ENCODE measurements at places on chromosomes 5 and 9. TPM values are rescaled to one million over a fixed set of nuclear protein-coding genes. Genes with fewer than 3 reads are reported as not detected.
A peak's percentile ranks its signal among the peaks of the same experiment; 100 is the strongest.

HCN1 gene
- total RNA-seq = not detected

PCDHA8 gene
- total RNA-seq = under 0.01 TPM

GRM6 gene
- not detected for total RNA-seq

MLANA gene
- total RNA-seq = not detected

ANKRD18B gene
- total RNA-seq = 13.4 TPM

LCN9 gene
- total RNA-seq = not detected

AQP7 gene
- total RNA-seq = 0.28 TPM

GDF9 gene
- total RNA-seq = 0.18 TPM

IL33 gene
- total RNA-seq = not detected

NIPAL4 gene
- 0.18 TPM for total RNA-seq

TMC1 gene
- not detected for total RNA-seq

HSPA4 gene
- total RNA-seq = 192 TPM

DMRTA1 gene
- total RNA-seq = under 0.01 TPM

FAT2 gene
- under 0.01 TPM for total RNA-seq

SNX18 gene
- total RNA-seq = 67.8 TPM

SLC6A19 gene
- not detected for total RNA-seq

GRCh38 chr9:85727500-85727899 lies 14.3 kb downstream of the AGTPBP1 start:
- no peak for DNase-seq

GRCh38 chr5:74042959-74043358 lies 417.0 kb downstream of the ARHGEF28 start:
- DNase-seq = peak; percentile 81

DNA sequence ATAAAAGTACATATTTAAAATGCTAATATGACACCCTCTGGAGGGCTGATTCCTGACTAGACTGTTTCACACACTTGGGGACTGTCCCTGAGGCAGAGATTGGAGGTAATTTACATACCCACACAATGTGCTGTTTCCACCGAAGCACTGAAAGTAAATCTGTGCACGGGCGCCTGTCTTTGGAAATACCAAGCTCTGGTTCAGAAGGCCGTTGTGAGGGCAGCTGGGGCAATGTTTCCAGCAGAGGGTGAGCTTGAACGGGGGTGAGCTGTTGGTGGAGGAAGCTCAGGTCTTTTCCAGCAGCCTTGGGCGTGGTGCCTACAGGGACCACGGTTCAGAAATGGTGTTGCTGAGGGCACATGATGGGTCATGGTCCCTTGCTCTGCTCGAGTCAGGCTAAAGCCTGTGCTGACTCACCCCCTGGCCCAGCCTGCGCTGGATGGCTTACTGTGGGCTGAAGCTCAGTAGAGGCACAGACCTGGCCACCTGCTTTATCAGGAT lies 25.8 kb upstream of the HMCN2 start:
- peak; percentile 19 for DNase-seq

DNA sequence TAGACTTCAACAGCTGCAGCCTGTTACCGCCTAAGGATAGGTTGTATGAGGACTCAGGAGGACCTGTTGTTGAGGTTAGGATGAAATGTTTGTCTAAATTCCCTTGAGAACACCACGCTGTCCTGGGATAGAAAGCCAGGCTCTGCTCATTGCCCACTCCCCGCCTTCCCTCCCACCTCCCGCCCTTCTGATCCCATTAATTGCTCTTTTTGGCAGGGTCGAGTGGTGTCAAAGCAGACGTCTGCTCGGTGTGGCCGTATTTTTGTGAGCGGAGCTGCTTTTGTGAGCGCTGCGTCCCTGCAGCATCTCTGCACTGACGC lies 62.3 kb downstream of the SPATA31C2 start:
- no peak for DNase-seq

- DNase-seq = no peak
These were observed 29.0 kb downstream of the ADRB2 start for GRCh38 chr5:148855249-148856008.

DNA sequence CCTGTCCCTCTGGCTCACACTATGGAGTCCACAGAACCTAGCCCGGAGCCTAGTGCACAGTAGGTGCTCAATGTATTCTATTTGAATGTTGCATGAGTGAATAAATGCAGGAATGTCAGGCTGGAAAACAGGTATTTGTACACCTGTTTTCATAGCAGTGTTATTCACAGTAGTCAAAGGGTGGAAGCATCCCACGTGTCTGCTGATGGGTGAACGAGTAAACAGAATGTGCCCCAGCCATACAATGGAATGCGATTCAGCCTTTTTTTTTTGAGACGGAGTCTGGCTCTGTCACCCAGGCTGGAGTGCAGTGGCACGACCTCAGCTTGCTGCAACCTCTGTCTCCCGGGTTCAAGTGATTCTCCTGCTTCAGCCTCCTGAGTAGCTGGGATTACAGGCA lies 31.5 kb upstream of the IER5L start:
- no peak for DNase-seq

DNA sequence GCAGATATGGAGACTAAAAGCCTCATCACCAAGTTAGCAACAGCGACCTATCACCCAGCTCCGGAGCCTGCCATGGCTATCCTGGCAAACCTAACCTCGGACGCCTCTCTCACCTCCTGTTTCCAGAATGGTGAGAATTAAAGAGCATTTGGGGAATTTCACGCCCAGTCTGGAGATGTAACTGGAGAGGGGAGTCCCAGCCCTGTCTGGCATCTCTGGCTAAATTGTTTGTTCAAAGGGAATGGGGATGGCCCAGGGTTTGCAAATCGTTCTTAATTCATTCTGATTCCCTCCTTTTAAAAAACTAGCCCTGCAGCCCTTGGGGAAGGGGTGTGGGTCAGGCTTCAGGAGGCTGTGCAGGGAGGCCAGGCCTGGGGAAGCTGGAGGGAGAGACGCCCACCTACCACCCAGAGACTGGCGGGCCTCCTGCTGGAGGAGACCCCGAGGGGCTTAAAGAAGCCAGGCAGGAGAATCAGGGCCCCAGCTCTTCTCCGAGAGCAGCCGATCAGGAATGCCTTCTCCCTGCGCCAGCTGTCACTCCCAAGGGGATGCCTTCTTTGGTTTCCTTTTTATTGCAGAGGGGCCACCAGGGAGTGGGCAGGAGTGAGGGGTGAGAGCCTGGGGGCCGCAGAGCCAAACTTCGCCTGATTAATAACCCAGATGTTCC lies 964 bp upstream of the COL5A1 start:
- no peak for DNase-seq

GRCh38 chr5:139664727-139665351 lies 16.7 kb downstream of the CXXC5 start:
- DNase-seq = no peak

GRCh38 chr5:129448654-129449053 lies 11.4 kb upstream of the ADAMTS19 start:
- no peak for DNase-seq

DNA sequence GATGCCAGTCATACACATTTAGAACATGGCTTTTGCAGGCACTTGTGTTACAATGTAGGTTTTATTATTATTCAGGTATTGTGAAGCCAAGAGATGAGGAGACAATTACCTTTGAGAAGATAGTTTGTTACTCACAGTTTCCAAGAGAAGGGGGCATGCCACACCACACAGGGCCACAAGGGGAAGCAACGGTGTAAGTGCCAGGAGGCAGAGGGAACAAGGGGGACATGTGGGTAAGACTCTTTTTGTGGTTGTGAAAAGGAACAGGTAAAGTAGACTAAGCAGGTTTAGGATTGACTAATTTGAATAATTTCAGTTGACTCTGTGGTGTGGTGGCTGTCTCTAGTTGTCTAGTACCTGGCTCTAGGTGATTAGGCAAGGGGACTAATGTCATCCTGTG lies 191.2 kb downstream of the TRPM6 start:
- no peak for DNase-seq

DNA sequence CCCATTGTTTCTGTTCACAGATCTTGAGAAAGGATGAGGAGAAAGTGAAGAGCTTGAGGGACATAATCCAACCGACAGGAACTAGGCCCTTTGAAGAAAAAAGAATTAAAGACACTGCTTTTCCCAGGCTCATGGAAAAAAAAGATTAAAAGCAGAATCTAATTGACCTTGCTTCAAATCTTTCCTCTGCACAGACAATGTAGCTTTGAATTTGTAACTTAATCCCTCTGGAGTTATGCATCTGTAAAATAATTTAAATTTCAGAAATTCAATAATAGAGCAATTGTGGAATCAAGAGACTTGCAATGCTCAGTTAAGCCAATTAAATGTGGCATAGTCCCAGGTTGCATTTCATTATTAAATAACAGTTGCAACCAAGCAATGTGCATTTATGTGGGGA lies 64.6 kb downstream of the SVEP1 start:
- no peak for DNase-seq

- peak; percentile 42 for DNase-seq
These were observed 42.3 kb downstream of the ROR2 start for GRCh38 chr9:91907484-91908292.

- DNase-seq = peak; percentile 63
These were observed 57.1 kb upstream of the ANKH start for GRCh38 chr5:14928661-14929060.

GRCh38 chr9:93299418-93300174 lies 115.7 kb downstream of the WNK2 start:
- DNase-seq = no peak

DNA sequence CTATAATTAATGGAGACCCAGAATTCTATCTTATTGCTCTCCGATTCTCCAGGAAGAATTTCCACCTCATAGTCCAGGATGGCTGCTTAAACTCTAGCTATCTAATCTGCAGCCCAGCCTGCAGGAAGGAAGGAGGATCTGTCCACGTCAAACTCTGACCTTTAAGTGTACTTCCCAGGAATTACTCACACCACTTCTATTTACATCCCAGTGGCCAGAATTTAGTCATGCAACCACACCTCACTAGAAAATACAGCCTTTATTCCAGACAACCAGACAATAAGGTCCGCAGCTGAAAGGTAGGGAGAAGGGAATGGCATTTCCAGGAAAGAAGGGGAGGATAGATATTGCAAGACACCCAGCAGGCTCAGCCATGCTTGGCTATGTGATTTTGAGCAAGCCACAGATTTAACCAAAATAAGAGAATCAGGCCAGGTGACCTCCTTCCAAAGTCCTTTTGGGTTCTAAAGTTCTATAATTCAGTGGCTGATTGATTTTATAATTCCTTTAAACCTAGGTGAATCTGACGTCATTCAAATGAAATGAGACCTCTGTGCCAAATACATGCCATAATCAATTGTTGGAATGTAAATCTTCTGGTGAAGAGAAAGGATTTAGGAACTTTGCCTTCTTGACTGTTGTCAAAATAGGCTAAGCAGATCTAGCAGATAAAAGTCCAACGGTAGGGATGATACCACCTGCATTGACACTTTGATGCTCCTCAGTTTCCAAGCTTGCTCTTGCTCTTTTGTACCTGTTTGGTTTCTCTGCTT lies 3.7 kb upstream of the DENND1A start:
- peak; percentile 79 for DNase-seq

DNA sequence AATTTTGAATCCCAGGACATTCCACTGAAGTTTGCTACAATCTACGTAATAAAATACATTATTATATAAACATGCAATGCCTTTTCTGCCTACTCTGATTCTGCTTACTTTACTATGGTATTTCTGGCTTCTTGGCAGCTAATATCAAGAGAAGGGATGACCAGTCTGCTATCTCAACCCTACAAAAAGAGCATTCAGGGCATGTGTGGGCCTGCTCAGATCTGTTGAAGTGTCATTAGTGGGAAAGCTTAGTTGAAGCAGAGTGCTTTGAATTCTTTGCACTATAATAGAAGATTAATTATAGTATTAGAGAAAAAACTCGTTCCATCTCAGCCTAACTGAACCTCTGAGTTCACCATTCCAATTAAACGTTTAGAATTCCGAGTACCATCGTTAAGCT lies 339.5 kb upstream of the ISL1 start:
- DNase-seq = no peak

DNA sequence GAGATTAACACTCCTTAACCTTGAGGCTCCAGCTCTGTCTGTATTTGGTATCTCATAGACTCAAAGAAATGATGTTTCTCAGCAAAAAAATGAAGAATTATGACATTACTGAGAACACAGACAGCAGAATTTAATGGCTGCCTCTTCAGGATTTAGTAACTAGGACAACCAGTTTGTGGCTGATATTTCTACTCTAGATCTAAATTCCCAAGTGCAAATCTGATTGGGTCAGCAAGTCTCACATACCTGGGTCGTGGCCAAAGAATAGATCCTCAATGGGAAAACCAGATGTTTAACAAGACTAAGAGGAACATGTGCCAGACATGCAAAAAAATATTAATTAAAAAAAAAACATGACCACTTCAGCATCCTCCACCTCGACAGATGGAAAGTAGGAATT lies 608.9 kb downstream of the DTWD2 start:
- DNase-seq = no peak

DNA sequence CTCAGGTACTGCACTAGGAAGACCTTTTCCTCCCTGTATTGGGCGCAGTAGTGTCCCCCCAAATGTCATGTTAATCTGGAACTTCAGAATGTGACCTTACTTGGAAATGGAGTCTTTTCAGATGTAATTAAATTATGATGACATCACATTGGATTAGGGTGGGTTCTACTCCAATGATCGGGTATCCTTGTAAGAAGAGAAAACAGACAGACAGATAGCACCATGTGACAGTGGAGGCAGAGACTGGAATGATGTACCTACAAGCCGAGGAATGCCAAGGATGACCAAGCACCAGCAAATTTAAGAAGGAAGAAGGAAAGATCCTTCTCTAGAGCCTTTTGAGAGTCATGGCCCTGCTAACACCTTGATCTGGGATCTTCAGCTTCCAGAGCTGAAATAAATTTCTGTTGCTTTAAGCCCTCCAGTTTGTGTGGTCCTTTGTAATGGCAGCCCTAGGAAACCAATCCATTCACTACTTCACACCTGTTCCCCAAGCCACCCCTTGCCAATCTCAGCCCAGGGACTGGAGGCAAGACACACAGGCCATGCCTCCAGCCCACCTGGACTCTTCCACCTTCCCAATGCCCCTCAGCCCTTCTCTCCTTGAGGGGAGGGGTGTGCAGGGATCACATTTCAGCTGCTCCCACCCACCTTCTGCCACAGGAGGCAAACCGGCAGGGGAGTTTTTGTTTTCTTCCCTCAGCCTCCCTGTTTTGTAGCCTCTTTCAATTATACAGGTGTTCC lies 1.6 kb downstream of the CCNJL start:
- DNase-seq = no peak

- peak; percentile 21 for DNase-seq
These were observed 239.4 kb downstream of the LURAP1L start for GRCh38 chr9:13013991-13014883.

- no peak for DNase-seq
These were observed 9.5 kb upstream of the GLDC start for GRCh38 chr9:6655036-6655435.

Measured in IMR-90 (cell line).